ENCODE measurements at places on chromosomes 6 and 20. TPM values are rescaled to one million over a fixed set of nuclear protein-coding genes. Genes with fewer than 3 reads are reported as not detected.

DNA sequence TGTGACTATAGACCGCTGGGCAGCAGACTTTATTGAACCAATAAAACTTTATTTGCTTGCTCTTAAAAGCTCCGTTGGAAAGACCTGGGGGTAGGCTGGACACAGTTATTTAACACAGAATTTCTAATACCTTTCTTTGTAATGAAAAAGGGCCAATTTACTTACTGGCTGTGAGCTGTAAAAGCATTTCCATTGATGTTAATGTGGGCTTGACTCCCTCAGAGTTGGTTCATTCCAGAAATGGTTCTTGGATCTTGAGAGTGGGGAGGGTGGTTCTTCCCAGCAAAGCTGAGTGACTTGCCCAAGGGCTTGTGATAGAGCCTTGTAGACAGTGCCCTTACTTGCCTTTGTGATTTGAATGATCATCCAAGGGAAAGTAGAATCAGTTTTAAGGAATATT is 100.6 kb downstream of the SOX4 start:
- DNase-seq = no peak

DNA sequence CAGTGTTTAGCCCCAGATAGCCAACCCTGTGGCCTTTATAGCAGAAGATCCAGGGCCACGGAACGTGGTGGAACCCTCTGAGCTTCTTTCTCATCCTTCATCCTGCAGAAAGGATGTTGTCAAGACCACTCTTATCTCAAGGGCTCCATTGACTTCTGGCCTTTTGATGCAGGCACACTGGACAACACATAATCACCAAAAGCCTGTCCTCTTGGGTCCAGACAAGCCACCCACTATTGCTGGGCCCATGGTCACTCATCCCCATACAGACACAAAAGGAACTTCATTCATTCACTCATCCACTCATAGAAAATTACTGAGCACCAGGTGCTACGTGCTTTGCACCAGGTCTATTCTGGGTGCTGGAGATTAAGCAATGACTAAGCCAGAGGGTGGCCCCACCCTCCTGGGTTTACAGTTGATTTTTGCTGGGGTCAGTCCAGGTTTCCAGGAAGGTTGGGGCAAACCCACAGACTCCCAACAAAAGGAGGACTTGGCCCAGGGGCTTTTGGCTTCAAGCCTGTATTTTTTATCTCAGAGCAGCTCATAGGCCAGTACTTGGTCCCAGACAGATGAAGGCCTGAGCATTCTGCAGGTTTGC is 2.4 kb downstream of the CST8 start:
- no peak for DNase-seq

DNA sequence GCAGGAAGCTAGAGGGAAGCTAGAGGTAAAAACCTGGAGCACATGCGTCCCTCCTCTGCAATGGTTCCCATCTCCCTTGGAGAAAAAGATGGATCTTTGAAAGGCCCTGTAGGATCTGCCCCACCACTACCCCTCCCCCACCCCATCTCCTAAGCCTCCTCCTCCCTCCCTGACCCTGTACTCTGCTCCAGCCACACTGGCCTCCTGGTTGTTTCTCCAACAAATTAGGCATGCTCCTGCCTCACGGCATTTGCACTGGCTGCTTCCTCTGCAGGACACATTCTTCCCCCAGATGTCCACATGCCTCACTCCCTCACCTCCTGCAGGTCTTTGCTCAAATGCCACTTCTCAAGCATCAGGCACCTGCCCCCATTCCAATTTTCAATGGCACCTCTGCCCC is 45.5 kb downstream of the UBE2V1 start:
- no peak for DNase-seq

GRCh38 chr6:141552463-141552862 is 580.3 kb upstream of the GJE1 start:
- DNase-seq = no peak

DNA sequence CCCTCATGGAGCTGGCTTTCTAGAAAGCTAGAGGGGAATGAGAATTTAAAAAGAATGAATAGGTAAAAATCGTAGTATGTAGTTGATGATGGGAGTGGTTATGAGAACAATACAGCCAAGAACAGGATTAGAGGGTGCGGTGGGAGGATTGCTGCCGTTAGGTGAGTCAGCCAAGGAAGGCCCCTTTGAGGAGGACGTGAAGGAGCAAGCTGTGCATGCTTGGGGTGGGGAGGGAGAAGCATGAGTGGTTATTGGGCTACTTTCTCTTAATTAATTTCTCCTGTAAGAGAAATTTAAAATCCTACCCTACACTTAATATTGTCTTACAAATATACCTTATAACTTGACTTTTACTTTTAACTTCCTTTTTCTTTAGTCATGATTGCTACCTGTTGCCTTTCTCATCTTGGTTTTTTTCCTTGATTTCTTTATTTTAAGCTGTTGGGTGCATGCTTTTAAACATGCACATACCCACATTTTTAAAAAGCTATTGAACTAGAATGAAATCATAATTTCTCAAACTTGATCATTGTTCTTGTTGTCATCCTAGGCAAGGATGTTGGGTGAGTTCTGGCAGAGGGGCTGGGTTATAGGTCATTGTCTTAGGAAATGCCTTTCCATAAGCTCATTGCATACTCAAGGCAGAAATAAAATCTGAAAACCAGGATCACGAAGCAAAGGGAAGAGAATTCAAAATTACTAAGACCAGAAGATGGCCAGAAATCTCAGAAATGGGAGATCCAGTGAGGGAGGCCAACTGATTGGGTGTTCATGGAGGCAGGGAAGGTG is 114.5 kb downstream of the TCP11 start:
- no peak for DNase-seq

DNA sequence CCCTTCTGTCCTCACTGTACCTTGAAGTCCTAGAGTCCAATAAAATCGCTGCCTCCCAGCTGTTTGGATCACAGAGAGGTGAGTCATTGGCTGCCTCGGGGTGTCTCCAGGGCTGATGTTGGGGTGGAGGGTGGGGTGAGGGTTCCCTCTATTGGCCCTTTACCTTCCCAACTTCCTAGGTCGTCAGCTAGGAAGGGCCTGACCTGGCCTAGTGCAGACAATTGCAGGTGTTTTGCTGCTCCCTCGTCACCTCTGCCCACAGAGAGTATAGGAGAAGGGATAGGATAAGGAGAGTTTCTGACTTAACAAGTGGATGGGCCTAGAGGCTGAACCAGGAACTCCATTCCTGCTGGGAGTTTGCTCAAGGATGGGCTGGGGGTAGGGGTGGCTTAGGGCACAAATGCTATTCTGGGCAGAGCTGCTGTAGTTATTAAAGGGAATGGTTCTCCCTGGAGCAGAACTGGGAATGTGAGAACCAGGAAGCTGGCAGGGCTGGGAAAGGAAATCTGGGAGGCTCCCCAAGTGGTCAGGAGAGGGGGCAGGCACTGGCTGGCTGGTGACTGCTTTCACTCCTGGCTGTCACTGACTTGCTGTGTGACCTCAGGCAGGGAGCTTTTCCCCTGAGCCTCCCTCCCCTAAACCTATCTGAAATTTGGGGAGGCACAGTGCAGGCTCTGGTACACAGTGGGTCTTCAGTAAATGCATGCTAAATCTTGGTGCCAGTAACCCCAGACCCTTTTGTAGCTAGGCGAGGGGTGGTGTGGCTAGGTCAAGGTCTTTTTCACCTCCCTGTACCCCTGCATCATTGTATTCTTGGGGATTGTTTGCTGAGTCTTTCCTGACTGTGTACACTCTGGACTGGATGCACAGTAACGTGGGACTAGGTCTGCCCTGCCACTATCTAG is 1.5 kb downstream of the TP53INP2 start:
- DNase-seq = peak; percentile 43

DNA sequence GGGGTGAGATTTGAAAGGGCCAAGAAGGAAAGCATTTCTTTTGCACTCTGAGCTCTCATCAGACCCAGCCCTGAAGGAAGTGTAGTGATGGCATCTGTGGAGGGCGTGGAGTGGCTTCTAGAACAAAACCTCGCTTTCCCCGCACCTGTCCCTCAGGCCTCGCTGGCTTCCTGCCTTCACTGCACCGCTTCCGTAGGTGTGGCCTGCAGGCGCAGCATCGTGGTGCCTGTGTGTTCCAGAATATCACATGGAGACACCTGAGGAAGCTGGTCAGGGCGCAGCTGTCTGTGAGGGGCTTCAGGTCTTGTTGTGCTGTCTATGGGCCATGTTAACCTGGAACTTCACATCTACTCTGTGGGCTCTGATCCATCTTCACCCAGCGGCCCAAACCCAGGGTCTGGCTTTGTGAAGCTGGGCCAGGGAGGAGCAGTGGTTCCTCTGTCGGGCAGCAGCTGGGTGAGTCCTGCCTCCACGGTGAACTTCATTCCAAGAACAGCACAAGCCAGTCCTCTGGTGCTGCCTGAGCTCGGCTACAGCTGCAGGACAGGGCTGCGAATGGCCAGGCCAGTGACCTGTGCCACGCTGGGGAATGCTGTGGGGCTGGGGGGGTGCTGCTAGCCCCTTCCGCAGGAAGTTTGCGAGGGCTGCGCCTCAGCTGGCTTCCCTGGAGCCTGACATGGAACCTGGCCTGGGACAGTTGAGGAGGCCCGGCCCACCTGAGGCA is 40.9 kb downstream of the DSTN start:
- DNase-seq = peak; percentile 27

DNA sequence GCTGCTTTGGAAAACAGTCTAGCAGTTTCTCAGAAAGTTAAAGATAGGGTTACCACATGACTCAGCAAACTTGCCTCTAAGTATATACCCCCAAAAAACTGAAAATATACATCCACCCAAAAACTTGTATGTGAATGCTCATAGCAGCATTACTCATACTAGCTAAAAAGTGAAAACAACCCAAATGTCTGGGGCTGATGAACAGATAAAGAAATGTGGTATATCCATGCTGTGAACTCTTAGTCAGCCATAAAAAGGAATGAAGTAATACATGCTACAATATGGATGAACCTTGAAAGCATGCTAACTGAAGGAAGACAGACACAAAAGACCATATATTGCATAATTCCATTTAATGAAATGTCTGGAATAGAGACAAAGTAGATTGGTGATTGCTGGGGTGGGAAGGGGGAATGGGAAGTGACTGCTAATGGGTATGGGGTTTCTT is 79.9 kb upstream of the GLP1R start:
- no peak for DNase-seq

DNA sequence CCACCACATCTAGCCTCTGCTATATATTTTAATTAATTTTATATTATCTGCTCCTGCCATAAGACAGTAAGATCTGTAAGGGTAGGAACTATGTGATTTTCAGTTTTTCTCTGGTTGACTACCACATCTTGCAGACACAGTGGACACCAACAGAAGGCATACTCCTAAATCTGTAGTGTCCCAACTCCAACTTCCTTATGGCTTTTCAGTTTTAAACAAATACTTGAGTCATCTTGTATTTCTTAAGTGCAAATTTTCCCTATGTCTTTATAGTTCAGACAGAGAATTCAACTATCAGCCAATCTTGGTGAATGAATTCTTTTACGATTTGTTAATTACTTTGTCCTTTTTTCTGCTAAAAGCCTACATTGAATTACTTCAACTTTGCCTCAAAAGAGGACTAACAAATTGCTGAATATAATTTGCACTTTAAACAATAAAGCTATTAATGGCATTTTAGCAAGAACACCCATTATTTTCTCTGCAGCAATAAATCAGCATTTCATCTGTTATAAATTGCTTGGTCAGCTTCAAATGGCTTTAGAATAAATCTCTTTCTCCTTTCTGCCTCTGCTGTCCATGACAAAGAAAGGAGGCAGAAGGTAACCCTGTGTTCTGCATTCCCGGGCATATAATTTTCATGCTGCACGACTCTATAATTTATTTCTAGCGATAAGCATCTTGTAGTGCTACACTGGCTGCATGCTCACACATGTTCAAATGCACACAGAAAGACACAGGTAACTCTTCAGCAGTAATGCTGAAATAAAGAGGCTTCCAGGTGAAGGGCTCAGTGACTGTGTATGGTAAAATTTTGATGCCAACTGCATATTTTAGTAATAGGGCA is 144.8 kb downstream of the BACH2 start:
- DNase-seq = no peak

- DNase-seq = peak; percentile 82
These were observed 12.0 kb upstream of the LTA start for GRCh38 chr6:31559958-31560696.

DNA sequence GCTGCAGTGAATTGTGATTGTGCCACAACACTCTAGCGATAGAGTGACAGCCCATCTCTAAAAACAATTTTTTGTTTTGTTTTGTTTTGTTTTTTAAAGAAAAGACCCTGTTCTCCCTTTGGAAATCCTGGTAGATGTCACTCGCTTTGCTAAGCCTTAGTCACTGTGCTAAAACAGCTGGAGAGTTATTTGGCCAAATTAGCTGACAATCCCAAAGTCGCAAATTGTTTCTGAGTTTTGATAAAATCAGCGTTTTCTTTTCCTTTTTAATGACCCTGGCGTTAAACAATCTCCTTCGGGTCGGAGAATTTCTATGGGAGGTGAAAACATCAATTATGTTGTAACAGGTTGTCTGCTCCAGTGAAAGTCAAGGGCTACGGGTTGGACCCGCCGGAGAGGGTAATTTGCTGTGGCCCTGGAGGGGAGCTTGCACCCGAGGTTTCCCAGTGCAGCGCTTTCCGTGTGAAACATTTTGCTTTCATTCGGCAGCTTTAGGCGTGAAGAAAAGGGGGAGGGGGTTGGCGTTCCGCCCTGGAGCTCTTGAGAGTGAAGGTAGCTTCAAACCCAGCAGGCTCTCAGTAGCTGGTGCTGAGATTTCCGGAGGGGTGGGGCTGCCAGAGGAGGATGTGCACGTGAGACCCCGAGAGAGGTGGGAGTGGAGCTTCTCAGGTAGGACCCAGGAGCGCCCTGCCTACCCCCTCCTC is 296.6 kb downstream of the PHACTR1 start:
- peak; percentile 65 for DNase-seq

DNA sequence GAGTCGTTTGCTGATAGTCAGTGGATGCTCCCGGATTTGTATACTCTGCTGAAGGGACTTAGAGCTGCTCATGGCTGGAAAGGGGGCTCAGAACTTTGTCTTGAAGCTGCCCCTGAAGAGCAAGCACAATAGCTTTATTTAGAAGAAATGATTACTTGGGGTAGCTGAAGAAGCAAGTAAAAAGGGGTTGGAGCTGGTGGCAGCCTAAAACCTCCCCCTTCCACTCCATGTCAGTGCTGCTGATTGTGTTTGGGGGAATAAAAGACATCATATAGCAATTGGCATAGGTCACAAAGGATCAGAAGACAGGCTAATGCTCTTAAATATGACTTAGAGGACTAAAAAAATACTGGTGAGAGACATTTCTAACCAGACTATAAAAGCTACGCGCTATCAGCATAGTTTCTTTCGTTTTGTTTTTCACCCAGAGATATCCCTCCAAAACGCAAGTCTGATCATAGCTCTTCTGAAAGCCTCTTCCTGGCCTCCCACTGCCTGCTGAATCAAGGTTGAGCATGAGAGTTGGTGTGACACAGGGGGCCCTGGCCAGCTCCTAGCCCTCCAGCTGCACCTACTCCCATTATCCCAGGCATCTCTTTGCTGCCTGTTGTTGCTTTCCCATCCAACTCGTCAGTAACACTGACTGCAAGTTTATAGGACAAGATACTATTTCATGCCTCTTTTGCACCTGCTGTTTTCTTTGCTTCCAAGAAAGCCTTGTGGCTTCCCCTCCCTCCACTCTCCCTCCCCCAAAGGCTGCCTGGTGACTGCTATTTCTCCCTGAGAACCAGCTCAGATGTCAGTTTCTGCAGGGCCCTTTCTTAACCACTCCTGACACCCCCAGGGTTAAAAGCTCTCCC is 33.9 kb upstream of the SGK1 start:
- DNase-seq = no peak

- no peak for DNase-seq
These were observed 2.9 kb downstream of the SALL4 start for GRCh38 chr20:51799401-51799860.

The BMP5 gene
- total RNA-seq = 4.6 TPM

The RNF182 gene
- total RNA-seq = 0.81 TPM

The PLG gene
- total RNA-seq = not detected

Measured in left cardiac atrium (tissue), 4 donors.